ENCODE measurements at places on chromosomes 4 and X. TPM values are rescaled to one million over a fixed set of nuclear protein-coding genes. Genes with fewer than 3 reads are reported as not detected.

NPNT gene
- total RNA-seq: under 0.01 TPM

ZNF732 gene
- total RNA-seq: 0.63 TPM

BEND4 gene
- under 0.01 TPM for total RNA-seq

CXCL8 gene
- 35.7 TPM for total RNA-seq

CENPE gene
- 7.0 TPM for total RNA-seq

PASD1 gene
- total RNA-seq: not detected

TMPRSS11D gene
- total RNA-seq: 0.13 TPM

USP51 gene
- 0.39 TPM for total RNA-seq

TEX13B gene
- not detected for total RNA-seq

LINC00632 gene
- total RNA-seq: 0.26 TPM

IQCM gene
- total RNA-seq: not detected

- no peak for DNase-seq
Measured at GRCh38 chrX:9690046-9690445, 75.6 kb downstream of the GPR143 start.

DNA sequence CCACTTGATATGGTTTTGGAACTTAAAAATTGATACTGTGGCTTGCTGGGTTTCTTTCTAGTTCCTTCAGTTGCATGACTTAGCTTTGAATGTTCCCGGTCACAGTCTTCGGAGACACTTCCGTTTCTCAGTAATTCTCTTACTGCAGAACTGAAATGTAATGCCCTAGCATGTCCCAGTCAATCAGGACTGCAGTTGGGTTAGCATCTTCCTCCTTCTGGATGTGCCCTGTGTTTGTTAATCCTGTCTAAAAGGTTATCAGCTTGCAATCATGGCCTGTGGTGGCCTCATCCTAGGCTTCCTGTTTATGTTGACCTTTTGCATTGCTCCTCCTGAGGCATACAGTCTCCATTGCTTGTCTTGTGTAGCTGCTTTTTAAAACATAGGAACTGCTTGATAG, 275.9 kb downstream of the ARHGAP10 start:
- DNase-seq: peak; percentile 38

DNA sequence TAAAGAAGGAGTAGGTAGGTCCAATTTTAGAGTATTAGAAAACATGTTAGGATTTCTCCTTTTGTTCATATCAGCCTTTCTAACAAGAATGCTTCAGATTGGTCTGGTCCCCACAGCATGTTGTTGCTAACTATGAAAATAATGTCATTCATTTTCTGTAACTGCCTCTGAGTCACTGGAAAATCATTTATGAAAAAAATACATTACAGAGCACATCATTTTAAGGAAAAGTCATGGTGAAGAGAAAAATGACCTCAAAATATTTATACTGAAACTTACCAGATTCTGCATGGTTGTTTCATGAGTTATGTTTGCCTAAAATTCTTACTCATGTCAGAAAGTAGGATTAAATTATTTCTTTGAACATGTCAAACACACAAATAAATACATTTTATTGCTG, 35.2 kb downstream of the DTHD1 start:
- DNase-seq: no peak

DNA sequence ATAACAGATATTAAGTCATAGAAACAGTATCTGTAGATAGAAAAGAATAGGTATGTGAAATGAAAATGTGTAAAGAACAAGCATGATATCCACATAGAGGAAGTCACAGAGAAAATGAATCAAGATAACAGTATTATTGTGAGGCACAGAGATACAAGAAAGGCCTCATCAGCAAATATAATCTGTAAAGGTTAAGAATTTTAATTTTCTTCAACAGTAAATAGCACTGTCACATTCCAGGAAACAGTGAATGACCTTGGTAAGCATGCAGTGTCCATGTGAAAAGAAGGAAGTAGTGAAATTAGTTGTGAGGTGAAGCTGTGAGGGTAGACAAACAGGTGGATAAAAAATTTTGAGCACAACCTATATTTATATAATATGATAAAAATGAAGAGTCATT, 39.5 kb upstream of the NDST4 start:
- no peak for DNase-seq

GRCh38 chr4:151727365-151727764, 33.4 kb downstream of the GATB start:
- DNase-seq: no peak

GRCh38 chrX:10797466-10797865, 177.1 kb upstream of the MID1 start:
- no peak for DNase-seq

DNA sequence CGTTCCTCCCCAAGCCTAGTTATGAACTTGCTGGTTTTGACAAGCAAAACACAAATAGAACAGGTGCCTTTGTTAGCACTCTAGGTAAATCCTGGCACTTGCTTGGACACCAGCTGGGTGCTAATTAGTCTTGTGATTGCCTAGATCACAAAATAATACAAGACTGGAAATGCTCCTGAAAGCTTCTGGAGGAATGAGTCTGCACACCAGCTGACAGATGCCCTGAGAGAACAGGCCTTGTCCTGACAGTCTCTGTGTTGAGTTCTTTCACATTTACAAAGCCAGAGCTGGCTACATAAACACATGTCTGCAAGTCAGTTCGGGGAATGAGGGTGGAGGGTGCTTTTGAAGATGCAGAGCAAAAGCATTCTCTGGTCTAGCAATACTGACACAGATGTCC, 93.8 kb downstream of the ELOVL6 start:
- no peak for DNase-seq

DNA sequence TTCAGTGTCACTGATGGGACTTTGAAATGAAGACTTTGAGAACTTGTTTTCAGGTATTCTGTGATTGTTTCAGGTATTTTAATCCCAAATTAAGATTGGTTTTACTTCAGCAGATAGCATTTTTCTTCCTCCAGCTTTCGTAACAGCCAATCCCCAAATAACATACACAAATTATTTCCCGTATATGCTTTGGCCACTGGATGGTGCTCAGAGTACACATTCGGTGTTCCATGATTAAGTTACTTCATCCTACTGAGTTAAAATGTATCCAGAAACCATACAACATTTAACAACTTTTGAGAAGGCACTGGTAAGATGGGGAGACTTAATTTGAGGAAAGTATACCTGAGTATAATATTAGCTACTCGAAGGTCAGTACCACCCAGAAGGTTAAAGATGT, 233.4 kb upstream of the FAM47A start:
- DNase-seq: peak; percentile 25

DNA sequence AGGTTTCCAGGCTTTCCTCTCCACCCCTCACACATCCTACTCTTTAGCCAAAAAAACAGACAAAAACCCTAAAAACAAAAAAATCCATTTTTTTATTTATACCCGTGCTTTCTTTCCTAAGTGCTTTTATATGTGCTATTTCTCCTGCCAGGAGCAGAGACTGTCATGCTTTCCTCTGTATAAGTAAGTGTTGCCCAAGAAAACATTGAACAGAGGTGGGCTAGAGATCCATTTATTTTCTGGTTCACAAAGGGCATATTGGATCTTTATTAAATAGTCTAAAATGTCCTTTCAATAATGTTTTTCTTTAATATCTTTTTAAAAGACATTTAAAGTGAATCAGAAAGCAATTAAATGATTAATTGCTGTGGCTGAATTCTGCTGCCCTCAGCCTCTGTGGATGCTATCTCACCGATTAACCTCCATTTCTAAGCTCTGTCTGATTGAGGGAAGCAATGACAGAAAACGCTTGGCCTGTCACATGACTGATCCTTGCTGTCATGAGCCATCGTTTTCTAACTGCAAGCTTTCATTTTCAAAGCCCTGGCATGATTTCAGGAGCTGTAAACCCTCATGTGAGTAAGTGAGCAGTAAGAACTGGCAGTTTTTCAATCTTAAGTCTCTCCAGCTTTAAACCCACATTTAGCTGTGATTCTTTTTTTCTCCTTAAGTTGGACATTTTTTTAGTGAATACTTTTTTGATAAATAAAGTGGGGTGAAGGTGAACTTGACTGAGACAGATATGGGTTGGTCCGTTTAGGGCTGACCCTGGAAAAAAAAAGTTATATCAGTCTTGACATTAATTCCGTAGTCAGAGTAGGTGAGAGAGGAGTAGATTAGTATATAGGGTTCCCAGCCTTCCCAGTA, 180.7 kb upstream of the PGRMC2 start:
- DNase-seq: peak; percentile 85

GRCh38 chr4:3821580-3822229, 55.5 kb downstream of the ADRA2C start:
- no peak for DNase-seq

DNA sequence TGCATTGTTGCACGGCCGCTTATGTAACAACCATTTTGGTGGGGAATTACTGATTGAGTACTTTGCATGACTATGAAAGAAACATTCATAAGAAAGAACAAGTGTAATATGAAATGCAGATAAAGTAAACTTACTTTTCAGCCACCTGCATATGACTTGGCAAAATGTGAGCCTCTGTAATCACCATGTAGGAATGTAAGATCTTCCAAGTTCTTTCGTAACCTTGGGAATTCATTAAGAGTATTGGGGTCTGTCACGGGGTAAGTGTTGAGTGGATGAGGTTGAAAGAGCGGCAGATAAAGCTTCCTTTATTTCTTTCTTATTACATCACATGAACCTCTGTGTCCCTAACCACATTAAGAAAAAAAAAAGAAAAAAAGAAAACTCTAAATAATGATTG, 348.5 kb upstream of the NR3C2 start:
- no peak for DNase-seq

- DNase-seq: no peak
Measured at GRCh38 chr4:143393195-143393594, 56.5 kb downstream of the GAB1 start.

GRCh38 chrX:43745938-43746721, 90.0 kb downstream of the MAOA start:
- DNase-seq: no peak

DNA sequence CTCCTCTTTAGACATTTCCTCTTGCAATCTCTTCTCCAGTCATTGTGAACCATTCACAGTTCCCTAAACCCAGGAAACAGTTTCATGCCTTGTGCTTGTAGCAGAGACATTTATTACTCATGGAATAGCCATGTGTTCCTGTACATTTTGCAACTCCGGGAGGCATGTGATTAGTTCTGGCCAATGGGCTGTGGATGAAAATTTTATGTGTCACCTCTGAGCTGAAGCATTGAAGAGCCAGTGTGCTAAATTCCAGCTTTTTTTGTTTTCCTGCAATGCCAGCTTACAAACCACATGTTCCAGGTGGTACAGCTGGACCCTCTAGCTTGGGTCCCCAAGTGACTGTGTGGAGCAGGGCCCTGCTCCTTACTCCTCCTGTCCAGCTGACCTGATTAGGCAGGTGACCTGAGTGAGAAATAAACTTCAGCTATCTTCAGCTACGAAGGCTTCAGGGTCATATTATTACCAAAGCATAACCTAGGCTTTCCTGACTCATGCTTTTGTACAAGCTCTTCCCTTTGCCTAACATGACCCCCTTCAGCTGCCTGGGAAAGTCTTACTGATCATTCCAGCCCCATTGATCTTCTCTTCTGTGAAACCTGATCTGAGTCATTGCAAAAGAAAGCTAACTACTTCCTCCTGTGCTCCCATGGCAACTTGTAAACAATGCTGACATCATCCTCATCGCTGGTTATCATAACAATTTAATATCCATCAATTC, 200.4 kb downstream of the PTTG2 start:
- DNase-seq: peak; percentile 93

- no peak for DNase-seq
Measured at GRCh38 chrX:40174001-40174853, 76.5 kb upstream of the BCOR start.

DNA sequence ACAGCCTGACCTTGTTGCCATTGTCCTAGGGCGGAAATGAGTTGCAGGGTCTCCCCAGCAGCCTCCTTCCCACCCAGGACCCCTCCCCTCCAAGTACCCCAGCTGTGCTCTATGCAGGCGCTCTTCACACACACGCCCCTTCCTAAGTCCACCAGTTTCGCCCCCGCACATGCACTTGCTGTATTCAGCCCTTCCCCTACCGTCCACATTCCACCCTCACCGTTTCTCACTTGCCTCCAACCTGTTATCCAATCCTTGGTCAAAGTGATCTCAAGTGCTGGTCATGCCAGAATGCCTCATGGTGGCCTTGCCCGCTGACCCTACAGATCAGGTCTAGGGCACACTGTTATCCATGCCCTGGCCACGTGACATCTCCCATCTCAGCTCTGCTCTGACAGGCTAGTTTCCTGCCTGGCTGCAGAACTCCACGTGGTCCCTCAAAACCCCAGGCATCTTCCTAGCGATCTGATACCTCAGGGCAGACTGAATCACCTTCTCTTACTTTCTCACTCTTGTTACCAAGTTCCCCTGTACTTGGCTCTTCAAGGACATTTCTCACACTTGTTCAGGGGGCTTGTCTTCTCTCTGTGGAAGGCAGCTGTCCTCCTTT, 39.7 kb downstream of the NSG1 start:
- no peak for DNase-seq

DNA sequence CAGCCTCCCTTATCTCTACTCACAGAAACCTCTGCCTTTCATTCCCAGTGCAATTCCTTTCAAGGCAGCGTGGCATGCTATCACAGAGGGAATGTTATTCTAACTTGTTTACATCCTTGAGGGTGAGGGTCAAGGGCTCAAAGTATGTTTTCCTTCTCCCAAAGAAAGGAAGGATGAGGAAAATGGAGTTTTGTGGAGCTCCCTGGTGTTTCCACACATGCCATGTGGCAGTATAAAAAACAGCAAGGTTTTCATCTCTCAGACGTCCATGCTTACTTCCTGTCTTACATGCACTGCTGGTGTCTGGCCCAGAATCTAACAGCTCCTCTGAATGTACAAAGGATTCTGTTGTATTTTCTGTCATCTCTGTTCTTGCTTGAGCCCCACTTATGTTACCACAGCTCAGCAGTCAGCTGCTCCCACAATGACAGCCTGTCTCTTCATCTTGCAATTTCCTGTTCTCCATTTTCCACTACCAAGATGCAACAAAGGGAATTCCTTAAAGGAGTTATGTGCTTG, 128.0 kb downstream of the SNCA start:
- no peak for DNase-seq

GRCh38 chr4:170672381-170672965, 582.7 kb upstream of the AADAT start:
- DNase-seq: no peak

- DNase-seq: no peak
Measured at GRCh38 chr4:181476508-181476890, 766.7 kb upstream of the TENM3 start.

DNA sequence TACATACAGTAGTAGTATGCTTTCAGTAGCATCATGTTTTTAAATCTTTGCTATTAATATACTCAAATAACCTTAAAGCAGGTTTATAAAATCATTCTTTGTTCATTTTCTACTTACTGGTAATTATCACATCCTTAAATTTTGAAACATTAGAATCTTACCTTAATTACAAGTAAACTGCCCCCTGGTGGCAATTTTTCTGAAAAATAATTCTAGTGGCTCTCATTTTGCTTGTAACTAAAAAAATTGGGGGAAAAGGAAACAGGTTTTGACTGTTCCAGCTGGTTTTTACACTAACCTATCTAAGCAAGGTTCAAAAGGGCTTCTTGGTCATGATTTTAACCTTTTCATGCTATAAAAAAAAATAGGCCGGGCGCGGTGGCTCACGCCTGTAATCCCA, 18.5 kb upstream of the DCAF4L1 start:
- peak; percentile 21 for DNase-seq

DNA sequence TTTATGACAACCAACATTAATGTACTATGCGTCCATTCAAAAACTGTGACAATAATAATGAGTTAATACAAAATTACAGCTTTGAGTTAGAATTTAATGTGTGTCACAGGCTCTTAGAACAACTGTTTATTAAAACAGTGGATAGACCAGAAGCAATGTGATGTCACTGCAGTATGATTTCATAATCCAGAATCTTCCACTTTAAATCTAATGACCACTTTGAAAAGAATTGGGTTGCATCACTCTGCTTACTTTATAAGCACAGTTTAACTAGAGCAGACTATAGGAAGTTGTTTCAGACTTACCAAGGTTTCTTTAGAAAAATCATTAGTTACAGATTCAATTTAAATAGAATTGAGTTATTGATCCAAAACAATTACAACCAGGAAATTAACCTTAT, 758.5 kb downstream of the KCTD8 start:
- no peak for DNase-seq
